ENCODE measurements at places on chromosomes 3 and 15. TPM values are rescaled to one million over a fixed set of nuclear protein-coding genes. Genes with fewer than 3 reads are reported as not detected.
A peak's percentile ranks its signal among the peaks of the same experiment; 100 is the strongest.

- DNase-seq, result no peak
Observed at GRCh38 chr3:85758442-85758841, 799.7 kb downstream of the CADM2 start.

DNA sequence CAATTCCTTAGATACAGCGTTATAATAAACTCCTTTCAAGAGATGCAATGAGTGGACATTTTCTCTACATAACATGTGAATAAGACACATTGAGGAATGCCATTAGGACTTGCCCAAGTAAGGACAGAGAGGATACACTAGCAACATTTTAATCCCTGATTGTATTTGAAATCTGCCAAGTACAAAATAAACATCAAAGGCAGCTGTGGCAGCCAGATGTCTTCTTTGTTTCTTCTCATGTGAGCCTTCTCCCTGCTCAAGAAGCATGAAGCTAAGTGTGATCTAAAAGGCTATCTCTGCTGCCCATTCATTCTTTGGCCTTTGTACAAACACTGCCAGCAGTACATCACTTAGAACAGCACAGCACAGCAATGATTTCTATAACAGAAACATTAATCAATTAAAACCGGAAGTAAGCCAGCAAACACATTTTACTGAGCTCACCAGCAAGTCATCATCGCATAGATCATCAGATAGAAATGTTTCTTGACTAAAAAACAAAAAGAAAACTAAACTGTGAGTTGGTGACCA is 364.0 kb downstream of the CNTN6 start:
- DNase-seq, result no peak

GRCh38 chr15:64761156-64761555 is 14.2 kb downstream of the RBPMS2 start:
- DNase-seq, result no peak

DNA sequence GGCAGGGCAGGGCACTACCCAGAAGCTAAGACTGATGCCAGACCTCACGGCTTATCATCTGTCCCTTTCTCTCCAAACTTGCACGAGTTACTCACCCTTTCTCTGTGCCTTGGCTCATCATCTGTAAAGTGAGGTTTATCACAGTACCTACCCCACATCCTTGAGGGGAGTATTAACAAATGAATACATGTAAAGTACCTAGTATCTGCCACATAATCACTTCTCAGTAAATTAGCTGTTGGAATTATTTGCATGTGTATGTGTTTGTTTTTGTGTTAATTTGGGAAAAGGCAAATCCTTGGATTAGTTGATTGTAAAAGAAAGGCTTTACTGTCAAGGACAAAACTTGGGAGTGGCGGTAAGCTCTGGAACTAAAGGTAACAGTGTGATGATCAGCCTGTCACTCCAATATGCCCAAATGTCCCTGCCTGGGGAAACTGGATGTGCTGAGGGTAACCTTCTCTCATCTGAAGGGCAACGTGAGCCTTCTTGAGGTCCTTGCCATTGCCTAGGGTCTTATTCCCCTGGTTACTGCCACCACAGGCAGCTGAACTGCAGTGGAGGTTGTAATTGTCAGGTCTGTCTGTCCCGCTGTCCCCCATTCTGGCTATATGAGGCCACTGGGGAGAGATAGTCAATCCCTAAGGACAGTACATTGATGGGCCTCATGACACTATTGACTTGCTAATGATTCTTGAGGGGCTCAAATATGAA is 269.4 kb downstream of the CLSTN2 start:
- no peak for DNase-seq

ANKRD63 gene
- polyA plus RNA-seq, result not detected

KBTBD12 gene
- polyA plus RNA-seq, result not detected

DNA sequence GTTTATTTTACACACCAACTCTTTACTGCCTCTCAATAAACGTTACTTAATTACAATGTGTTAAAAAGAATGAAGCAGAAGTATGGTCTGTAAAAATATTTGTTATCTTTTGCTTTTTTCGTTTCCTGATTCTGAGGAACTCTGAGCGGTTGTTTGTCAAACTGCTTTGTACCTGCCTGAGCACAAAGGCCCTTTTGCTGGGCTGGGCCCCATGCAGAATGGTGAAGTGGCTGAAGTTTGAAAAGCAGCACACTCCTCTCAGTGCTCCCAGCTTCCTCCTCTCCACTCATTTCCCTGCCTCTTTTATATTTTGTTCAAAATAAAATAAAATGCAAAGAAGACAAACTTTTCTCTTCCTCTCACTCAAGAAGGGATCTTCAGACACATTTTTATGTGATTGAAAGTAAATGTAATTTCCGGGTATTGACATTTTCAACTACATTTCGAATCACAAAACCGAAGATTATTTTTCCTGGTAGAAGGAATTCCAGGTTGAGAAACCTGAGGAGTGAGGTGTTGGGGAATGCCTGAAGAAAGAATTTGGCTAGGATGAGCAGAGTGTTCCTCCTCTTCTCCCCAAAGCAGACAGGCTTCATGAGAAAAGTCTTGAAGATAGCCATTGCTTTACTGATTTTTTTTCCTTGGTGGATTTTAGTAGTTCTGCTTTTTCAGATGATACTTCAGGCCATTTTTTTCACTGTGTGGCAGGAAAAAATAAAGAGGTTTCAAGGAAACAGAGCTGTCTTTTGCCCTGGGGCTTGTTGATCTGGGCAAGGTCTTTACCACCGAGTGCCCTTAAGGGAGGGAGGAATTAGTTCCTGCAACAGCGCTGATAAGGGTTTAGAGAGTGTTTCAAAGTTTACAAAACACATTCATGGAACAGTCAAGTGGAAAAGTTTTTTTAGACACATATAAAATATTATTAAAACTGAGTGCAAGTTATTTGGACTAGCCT is 229.8 kb downstream of the NFKBIZ start:
- DNase-seq, result no peak

GRCh38 chr3:143989461-143989860 is 17.8 kb downstream of the DIPK2A start:
- DNase-seq, result no peak

DNA sequence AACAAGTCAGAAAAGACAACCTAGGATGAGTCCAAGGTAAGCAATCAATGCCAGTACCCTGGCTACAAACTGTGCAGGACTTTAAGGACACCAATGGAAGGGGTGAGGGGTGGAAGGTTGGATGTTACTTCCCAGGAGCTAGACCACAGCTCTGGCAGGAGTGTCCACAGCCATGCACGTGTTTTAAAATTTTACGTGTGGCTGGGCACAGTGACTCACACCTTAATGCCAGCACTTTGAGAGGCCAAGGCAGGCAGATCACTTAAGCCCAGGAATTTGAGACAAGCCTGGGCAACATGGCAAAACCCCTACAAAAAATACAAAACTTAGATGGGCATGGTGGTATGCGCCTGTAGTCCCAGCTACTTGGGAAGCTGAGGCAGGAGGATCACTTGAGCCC is 14.7 kb upstream of the HDC start:
- DNase-seq, result no peak

NGLY1 gene
- polyA plus RNA-seq, result 16.3 TPM

GRCh38 chr3:157091083-157091833 is 68.7 kb downstream of the CCNL1 start:
- DNase-seq, result no peak

GRCh38 chr15:57236561-57237300 is 139.6 kb upstream of the CGNL1 start:
- no peak for DNase-seq

ITGA11 gene
- polyA plus RNA-seq, result 24.0 TPM

FMN1 gene
- 3.7 TPM for polyA plus RNA-seq

MEX3B gene
- polyA plus RNA-seq, result 6.3 TPM

- peak; percentile 92 for DNase-seq
Observed at GRCh38 chr3:9422712-9423424, 25.5 kb downstream of the SETD5 start.

TNFSF10 gene
- polyA plus RNA-seq, result 2.3 TPM

TMOD3 gene
- polyA plus RNA-seq, result 29.8 TPM

- DNase-seq, result no peak
Observed at GRCh38 chr3:157981819-157982218, 124.4 kb downstream of the SHOX2 start.

DNA sequence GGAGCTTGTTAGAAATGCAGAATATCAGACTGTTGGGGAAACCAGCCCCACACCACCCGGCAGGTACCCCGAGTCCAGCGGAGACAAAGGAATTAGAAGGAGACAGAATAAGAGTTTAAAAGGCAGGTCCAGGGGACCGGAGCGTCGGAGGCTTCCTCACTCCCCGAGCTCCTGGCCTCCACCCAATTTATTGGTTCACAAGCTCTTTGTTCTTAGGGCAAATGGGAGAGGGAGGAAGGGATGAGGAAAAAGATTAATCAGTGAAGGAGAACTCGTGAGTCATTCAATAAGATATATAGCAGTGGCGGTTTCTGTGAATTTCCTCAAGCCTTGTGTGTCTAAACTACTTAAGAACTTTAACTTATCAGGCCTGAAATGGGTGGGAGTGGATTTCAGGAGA is 32.1 kb upstream of the WDR72 start:
- no peak for DNase-seq

GRCh38 chr3:71759401-71759800 is 5.7 kb downstream of the GPR27 start:
- no peak for DNase-seq

SCG5 gene
- polyA plus RNA-seq, result 44.4 TPM

DNA sequence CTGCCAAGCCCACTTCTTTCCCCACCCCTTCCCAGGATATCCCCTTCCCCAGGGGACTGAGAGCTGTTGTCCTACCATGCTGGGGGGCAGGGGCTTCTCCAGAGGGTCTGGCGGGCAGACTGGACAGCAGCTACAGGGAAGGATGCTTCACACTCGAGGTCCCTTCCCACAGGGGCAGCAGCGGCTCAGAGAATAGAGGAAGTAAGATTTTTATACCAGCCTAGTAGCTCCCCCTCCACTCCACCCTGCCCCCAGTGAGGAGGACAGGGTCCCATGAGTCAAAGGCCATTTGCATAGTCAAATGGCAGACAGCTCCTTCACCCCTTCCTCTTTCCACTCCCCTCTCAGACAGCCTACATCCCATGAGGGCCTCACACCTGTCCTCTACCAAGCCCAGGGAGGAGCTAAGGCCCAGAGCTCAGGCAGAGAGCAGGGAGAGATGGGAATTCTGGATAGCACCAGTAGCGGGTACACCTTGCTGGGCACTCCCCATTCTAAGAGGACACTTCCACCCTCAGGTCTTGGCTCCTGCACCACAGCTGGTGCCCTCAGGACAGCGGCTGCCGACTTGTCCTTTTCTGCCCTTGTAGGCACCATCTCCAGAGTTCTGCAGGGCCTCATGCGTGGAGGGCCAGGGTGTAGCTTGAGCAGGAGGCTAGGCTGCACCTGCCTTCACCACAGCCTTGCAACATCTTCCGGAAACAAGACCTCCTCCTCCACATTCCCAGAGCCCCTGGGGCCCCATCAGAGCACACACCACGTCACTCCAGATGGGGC is at the start of gene TLR9:
Gene TLR9 (minus strand): TSS at position 194 of the 777 bp plus-strand sequence. CDS start 116 bp downstream, at position 78.
- DNase-seq, result no peak

- no peak for DNase-seq
Observed at GRCh38 chr3:142844339-142844977, 44.4 kb downstream of the PCOLCE2 start.

DNA sequence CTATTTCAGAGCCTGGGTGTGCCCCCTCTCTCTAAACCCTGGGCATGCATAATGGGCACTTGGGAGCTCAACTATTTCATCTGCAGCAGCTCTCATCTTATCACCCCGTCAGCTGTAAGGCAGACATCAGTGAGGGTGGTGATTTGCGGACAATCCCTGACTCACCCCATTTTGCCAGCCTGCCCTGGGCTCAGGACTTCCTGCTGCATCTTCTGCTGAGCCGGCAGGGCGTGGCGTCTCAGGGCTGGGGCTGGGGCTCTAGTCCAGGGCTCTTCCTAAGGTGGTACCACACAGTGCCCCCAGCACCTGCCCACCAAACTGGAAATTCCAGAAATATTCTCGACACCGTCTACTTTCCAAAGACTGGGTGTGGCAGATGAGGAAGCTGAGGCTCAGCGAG is 925 bp upstream of the PSTPIP1 start:
- no peak for DNase-seq

GRCh38 chr3:149015393-149015792 is 24.1 kb downstream of the GYG1 start:
- DNase-seq, result no peak

DNA sequence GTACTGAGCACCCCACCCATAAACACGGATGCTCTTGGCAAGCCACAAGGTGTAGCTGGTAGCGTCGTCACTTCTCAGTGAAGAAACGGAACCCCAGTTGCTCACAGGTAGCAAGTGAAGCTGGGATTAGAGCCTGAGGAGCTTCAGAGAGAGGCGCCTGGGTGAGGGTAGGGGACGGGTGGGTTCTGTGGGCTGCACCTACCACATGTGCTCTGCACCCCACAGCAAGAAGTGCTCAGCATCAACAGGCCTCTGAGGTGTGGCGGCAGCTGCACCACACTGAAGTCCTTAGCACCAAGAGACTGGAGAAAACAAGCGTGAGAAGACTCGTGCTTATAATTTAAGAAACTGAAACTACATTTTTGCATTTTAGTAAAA is 9.8 kb downstream of the MAP6D1 start:
- no peak for DNase-seq

APH1B gene
- polyA plus RNA-seq, result 13.6 TPM

GRCh38 chr15:35166730-35167359 is 81.8 kb upstream of the NANOGP8 start:
- no peak for DNase-seq

DGKG gene
- 4.8 TPM for polyA plus RNA-seq

DNA sequence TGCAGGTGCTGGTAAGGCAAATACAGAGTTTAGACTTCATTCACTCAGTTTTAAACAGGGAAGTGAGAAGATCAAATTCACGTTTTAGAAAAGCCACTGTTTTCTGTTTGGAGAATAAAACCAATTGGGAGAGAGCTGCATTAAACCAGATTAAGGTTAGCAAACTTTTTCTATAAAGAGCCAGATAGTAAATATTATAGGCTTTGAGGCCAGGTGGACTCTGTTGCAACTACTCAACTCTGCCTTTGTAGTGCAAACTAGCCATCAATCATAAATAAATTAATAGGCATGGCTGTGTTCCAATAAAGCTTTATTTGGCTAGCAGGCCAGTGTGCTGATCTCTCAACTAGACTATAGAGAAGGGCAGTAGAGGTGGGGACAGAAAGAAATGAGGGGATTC is 33.5 kb downstream of the SUCLG2 start:
- no peak for DNase-seq

DNA sequence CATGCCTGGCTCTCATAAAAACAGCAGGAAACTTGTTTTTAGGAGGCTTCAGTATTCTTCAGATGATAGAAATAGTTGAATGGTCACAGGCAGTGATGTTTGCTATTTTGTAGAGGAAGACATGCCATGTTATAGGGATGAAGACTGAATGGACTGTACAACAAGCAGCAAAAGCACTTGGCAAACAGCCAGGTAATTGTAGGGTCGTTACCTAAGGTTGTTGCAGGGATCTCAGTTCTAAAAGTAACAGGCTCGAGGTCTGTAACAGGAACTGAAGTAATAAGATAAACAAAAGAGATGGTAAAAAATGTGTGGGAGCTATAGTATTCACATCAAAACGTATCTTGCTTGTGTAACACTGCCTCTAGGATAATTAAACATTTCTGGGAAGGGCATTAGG is 116.3 kb downstream of the TFG start:
- no peak for DNase-seq

DNA sequence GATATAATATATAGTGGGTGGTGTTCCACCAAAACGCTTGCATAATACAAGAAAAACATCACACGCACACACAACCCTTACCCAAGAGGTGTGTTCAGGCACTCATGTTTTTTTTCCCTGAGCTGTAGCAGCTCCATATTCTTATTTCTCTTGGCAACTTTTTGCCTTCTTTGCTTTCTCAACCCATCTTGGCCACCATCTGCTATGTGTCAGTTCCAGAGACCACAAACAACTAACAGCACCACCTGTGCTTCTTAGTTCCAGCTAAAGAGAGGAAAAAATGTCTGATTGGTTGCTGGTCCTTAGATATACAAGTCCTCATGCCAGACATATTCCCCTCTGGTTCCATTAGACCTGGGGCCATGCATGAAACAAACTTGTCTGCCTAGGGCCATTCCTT is 11.9 kb downstream of the ACTC1 start:
- no peak for DNase-seq

KIF7 gene
- polyA plus RNA-seq, result 4.8 TPM

Data from AG04450 (cell line).